Activated T-cell treated with anti-CD3 and anti-CD28 coated beads, Interleukin-2, amount 50 U/mL, for 24 hours (primary cell): ENCODE measurements at places on chromosomes 2 and 18.

GRCh38 chr2:150485871-150486538, 1.5 kb downstream of the RND3 start:
- DNase-seq, result no peak

GRCh38 chr2:105486762-105487141, 87.9 kb upstream of the FHL2 start:
- DNase-seq, result no peak

- DNase-seq, result no peak
These were observed 16.2 kb upstream of the PDE11A start for GRCh38 chr2:178088774-178089270.

DNA sequence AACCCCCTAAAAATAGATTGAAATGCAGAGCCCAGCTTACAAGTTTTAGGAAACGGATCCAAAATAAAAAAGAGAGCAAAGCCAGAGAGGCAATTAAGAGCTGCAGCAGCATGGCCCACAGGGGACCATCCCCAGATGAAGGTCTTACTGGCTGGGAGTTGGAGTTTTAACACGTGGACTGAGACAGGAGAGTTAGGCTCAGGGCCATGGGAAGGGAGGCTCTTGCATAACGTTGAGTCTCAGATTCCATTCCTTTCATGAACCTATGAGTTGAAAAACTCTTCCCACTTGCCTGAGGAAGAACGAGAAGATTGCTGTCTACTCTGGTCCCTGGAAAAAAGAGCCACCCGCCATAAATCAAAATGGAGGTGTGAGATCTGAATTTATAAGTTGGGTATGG, 101.8 kb upstream of the NDUFV2 start:
- no peak for DNase-seq

DNA sequence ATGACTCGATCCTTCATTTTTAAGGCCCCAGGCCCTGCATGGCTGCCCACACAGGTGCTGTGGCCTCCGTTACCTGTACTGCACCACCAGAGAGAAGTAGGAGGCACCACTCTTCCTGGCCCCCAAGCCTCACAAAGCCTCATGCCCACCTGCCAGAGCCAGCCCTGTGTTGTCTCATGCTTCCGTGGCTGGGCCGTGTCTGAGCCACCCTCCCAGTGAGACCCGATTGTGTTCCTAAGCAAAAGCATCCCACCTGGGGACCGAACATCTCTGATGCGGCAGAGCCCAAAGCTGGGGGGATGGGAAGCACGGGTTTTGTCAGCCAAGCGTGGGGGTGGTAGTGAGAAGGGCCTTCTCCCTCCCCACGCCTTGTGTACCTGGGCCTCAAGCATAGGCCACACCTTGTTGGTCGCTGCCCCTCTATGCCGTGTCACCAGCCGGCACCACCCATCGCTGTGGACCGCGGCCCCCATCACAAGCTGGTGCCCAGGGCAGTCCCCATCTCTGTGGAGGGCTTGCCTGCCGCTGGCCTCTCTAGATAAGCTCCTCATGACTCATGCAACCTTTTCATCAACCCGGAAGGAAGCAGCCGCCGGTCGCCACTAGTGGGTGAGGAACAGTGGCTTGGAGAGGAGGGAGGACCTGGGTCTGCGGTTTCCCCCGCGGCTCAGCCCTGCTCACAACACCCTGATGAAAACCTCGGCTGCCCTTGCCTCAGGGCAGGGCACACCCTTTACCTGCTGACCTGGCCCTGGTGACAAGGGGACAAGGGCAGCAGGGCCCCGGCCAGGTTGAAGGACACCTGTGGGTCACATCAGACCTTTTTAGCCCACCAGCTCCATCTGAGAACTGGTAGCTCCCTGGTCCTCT, 2.7 kb upstream of the RNPEPL1 start:
- DNase-seq, result peak; percentile 91

DNA sequence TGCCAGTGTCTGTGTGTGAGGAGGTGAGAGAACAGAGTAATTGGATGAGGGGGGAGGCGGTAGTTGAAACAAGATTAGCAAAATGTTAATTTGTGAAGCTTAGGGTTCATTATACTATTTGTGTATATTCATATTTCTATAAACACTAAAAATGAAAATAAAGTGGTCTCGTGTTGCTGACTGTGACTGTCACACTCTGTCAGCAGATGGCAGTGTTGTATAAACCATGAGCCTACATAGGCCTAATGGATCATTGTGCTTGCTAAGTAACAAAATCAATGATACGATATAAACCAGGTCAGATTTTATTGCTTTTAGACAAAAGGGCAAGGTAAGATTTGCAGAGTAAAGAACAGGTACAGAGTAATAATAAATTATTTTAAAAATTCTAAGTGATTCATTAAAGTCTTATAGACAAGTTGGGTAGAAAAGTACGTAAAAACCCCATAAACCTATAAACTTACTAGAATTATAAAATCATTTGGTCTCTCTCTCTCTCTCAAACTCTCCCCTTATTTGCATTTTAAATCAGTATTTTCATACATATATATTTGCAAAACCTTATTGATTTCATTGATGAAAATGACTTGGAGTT, 182.7 kb downstream of the RPIA start:
- no peak for DNase-seq

- no peak for DNase-seq
These were observed 132.3 kb upstream of the TNP1 start for GRCh38 chr2:216992056-216992675.

DNA sequence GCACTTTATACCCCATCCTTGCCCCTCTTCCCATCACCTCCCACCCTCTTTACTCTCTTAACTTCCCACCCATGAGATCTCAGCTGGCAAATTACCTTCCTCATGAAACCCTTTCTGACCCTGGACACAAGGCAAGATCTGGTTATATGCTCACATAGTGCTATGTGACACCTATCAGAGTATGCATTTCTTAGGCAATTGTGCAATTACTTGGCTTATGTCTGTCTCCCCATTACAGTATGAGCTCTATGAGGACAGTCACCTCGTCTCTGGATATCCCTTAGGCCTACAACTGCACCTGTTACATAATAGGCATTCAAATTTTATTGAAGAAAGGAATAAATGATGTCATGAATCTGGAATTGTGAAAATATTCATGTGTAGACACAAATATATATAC, 91.4 kb downstream of the ZNF385B start:
- DNase-seq, result no peak

GRCh38 chr2:205077159-205077558, 531.9 kb downstream of the PARD3B start:
- DNase-seq, result no peak

- DNase-seq, result no peak
These were observed 14.5 kb downstream of the IL1R2 start for GRCh38 chr2:102005989-102006885.

GRCh38 chr2:25178976-25179375, 10.6 kb upstream of the POMC start:
- DNase-seq, result no peak

GRCh38 chr18:51074605-51075004, 44.6 kb downstream of the SMAD4 start:
- DNase-seq, result no peak

DNA sequence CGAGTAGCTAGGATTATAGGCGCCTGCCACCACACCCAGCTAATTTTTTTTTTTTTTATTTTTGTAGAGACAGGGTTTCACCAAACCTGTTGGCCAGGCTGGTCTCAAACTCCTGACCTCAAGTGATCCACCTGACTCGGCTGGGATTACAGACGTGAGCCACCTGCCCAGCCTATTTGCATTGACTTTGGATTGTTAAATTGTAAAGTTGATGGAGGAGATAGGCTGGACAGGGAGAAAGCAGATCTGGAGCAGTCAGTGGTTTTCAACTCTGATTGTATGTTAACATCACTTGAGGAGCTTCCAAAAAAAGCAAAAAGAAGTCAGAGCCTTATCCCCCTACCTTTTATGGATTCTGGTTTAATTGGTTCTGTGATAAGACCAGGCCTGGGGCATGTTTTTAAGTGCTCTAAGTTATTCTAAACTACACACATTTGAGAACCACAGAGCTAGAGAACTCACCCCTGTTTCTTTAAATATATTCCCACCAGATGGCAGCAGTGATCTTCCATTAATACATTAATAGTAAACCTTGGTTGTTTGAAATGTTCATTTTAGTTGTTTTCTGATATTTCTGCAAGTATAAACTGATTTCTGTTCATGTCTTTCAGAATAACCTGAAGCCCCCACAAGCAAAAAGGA, 7.5 kb downstream of the C2orf49 start:
- no peak for DNase-seq

- DNase-seq, result no peak
These were observed 35.6 kb upstream of the PNPT1 start for GRCh38 chr2:55729136-55729685.

- no peak for DNase-seq
These were observed 121.9 kb upstream of the ACAA2 start for GRCh38 chr18:49935215-49935614.

DNA sequence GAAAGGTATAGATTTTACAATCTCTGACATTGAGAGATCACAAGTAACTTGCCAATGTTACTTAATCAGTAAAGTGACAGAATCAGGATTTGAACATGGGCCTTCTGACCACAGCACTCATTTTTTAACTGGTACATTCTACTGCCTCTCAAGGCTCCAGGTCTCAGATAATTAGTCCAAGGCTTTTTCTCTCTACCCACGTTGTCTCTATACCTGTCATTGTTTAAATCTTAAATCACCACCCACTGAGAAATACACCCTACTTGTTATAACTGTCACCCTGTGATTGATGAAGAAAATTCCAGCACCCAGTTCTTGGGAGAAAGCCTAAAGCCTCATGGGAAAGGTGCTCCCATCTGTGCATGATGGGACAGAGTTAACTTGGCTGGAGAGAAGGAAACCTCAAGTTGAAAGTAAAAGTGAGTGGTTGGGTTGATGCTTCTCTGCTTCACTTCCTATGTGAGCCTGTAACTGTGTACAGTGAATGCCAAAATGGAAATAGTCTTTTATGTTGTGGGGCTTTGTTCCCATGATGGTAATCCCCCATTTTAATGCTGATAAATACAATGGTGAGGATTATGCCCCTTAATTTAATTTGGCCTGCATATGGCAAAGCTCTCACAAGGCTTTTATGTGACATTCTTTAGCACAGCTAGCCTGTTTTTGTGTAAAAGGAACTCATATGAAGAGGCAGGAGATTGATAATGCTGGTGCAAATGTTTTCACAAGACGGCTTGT, 190.1 kb upstream of the SP5 start:
- DNase-seq, result no peak

DNA sequence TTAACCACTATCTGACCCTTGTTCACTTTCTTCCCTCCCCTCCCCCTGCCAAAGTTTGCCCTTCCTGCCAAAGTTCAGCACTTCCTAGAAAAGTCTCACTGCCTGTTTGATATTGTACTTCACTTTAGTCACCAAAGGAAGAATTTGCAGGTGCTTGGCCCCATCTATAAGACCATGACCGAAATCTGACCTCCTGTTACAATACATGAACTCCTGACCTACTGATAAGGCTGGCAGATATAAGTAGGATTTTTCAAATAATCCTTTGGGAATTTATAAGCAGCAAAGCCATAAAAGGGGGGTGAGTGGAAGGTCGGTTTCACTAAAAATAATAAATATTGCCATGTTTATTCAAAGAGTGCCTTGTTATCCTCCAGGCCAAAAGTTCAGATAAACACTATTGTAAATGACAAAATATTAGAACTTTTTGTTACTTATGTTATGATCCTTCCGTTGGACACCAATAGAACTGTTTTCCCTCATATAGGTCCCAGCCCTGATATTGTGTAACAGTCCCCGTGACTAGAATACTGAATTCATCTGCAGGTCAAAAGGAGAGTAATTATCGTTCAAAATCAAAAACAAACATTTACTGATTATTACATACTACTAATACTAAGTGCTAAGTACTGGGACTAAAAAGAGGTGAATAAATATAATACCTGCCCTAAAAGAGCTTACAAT, 277.6 kb downstream of the EXOC6B start:
- no peak for DNase-seq
